ENCODE measurements at places on chromosomes 11 and 22. TPM values are rescaled to one million over a fixed set of nuclear protein-coding genes. Genes with fewer than 3 reads are reported as not detected.
A peak's percentile ranks its signal among the peaks of the same experiment; 100 is the strongest.

GRCh38 chr11:134514354-134514951 lies 102.4 kb upstream of the B3GAT1 start:
- no peaks in the 10 kb centered on the region for H3K4me1 ChIP-seq
- H3K27me3 ChIP-seq, result peaks cover 22% of the 10 kb centered on the region
- H3K27ac ChIP-seq, result no peak overlapping the region
- peak; percentile 77 for DNase-seq
- H3K4me3 ChIP-seq, result no peak overlapping the region

Gene MORC2
- total RNA-seq, result 16.0 TPM

- no peak for DNase-seq
- H3K27me3 ChIP-seq, result no peaks in the 10 kb centered on the region
These were observed 21.7 kb downstream of the WNT11 start for GRCh38 chr11:76184551-76184993.

DNA sequence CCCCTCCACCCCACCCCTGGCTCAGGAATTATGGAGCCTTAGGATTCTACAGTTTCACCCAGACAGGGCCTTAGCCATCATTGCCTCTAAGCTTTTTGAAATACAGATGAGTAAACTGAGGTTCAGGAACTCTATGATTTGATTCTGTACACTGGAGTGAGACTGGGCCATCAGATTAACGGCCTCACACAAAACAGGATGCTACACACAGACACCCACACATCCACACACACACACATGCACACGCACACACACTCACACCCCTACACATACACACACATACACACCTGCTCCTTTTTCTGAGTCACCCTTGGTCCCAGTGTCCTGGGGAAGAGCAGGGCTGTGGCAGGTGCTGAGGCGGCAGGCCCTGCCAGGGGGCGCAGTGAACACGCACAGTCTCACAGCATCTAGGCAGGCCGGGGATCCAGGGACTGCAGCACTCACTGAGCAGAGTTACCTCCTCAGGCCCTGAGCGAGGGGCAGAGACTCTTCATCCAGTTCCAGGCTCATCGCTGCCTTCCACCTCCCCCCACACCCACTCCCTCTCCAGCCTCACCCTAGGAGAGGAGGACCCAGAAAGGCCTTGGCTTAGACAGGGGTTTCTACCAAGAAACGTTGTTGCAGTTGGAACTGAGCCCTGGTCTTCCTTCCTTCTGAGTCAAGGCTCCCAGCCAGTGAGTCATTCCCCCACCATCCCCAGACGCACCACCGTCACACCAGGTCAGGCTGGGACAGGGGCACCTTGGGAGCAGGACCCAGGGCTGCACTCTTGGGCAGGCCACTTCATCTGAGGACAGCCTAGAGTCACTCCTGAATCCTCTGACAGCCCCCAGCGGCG lies 89.8 kb upstream of the PARVA start:
- peak overlapping the region; percentile 52 for H3K27ac ChIP-seq
- peaks cover 19% of the 10 kb centered on the region for H3K4me1 ChIP-seq
- H3K36me3 ChIP-seq, result peaks cover 8% of the 10 kb centered on the region
- H3K27me3 ChIP-seq, result no peaks in the 10 kb centered on the region
- H3K4me3 ChIP-seq, result no peak overlapping the region
- peak; percentile 65 for DNase-seq

Gene AIFM3
- total RNA-seq, result not detected

DNA sequence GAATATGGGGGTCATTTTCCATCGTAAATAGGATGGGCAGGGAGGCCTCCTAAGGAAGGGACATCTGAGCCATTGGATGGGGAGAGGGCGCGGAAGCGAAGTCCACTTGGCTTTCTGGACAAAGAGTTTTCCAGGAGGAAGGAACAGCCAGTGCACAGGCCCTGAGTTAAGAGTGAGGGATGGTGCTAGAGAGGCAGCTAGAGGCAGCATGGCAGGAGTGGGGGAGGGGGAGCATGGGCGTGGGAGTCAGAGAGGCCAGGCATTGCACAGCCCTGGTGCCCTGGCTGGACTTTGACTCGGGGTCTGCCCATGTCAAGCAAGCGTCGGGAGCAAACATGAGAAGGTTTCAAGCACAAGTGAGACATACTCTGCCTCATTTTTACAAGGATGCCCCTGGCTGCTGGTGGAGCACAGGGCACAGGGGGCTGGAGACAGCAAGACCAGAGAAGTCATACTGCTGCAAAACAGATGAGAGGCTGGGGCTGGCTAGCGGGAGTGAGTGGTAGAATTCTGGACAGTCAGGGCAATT lies 9.0 kb downstream of the GNAZ start:
- H3K4me3 ChIP-seq, result no peak overlapping the region
- no peaks in the 10 kb centered on the region for H3K4me1 ChIP-seq
- H3K36me3 ChIP-seq, result no peaks in the 10 kb centered on the region
- no peak overlapping the region for H3K27ac ChIP-seq
- DNase-seq, result no peak
- H3K27me3 ChIP-seq, result no peaks in the 10 kb centered on the region

Gene CHADL
- 13.7 TPM for total RNA-seq

Gene CD3G
- not detected for total RNA-seq

DNA sequence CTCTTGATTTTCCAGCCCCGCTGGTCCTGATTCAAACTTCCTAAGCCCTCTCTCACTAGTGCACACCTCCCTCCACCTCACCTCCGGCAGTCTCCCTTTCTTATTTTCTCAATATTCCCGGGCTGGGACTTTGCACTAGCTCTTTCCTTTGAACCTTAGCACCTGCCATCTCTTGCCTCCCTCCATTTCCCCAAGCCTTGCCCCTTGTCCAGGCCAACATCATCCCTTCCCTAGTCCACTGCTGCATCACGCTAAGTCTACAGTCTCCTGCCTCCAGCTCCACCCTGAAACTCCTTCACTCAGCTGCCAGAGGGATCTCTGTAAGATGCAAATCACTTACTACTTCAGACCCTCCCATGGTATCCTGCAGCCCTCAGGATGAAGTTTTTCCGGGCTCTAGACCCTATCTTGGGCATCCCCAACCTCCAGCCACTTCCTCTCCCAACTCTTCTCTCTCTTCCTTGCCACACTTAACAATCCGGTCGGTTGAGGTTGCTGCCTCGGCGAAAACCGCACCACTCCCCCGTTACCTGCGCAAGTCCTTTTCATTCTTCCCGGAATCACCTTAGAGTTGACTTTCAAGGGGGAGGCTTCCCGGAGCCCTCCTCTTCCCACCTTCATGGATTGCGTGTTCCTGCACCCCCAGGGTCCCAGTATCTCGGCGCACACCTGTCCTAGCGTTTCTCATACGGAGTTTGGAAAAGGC lies 42.7 kb downstream of the NECTIN1 start:
- H3K4me1 ChIP-seq, result peaks cover 97% of the 10 kb centered on the region
- no peaks in the 10 kb centered on the region for H3K27me3 ChIP-seq
- H3K36me3 ChIP-seq, result no peaks in the 10 kb centered on the region
- H3K27ac ChIP-seq, result peak overlapping the region; percentile 87
- no peak overlapping the region for H3K4me3 ChIP-seq
- no peak for DNase-seq

Gene TPST2
- total RNA-seq, result 59.4 TPM

- no peaks in the 10 kb centered on the region for H3K4me1 ChIP-seq
- no peaks in the 10 kb centered on the region for H3K36me3 ChIP-seq
- DNase-seq, result peak; percentile 32
- no peak overlapping the region for H3K4me3 ChIP-seq
These were observed 127.7 kb downstream of the BRD1 start for GRCh38 chr22:49699928-49700498.

Gene B4GALNT4
- total RNA-seq, result 3.0 TPM
